Inflammatory macrophage (primary cell): ENCODE measurements at places on chromosomes 7 and 10.

DNA sequence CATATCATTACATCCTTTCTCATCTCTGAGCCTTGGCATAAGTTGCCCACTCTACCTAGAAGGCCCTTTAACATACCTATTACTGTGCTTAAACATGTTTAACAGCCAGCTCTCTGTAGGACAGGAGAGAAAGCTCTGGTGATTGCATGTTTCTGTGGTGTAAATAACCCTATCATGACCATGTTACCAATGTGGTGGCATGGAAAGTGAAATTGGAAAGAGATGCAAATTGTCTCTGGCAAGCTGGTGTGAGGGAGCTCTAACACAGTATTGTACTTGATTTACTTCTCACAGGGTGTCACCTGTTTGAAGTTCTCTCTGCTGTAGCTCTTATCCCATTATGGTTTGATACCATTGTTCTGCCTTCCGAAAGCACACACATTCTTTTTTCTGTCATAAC lies 231.8 kb upstream of the DKK1 start:
- DNase-seq, result no peak

GRCh38 chr10:14425034-14425433 lies 94.3 kb upstream of the FRMD4A start:
- no peak for DNase-seq

DNA sequence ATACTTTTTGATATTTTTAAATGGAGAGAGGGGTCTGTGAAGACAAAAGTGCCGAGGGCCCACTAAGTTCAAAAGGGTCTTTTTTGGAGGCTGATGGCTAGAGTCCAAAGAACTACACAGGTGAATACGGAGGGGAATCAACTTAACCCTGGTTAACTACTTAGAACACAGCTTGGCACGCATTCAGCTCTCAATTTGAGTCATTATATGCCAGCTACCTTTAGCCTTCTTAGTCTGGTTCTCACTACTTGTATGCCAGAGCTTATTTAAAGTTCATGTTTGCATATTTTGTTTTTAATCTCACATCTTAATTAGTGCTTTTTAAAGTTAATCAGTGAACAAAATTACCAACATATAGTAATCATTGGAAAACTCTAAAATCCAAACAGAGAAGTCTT lies 80.8 kb downstream of the VWDE start:
- DNase-seq, result no peak

DNA sequence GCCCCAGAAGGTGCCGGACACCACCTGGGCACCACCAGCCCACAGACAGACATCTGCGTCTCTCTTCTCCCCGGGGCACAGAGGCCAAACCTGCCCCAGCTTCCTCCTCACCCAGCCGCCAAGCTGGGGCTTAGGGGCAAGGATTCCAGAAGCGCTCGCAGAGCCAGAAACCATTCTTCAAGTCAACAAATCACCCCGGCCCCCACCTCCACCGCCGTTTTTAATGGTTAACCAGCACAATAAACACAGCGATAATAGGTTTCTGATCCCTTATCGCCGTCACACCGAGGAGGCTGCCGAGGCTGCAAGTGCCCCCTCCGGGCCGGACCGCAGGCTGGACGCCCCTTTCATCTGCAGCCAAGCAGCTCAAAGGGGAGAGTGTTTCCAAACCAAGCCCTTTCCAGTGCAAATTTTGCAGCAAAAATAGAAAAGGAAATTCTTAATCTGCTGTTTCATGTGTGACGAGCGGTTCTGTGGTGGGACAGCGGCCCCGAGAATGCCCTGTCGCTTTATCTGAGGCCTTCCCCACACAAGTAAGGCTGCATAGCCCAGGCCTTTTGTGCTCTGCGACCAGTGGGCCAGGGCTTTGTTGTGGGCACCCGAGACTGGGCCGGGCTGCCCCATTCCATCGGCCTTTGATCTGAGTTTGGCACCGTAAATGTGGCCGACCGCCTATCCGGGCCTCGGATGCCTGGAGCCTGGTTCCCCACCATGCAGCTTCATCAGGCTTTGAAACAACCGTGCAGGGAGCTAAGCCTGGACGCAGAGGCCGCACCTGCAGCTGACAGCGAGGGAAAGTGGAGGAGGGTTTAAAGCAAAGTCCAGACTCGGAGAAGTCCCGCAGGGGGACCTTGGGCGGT lies 83.2 kb downstream of the FOXL3 start:
- no peak for DNase-seq

DNA sequence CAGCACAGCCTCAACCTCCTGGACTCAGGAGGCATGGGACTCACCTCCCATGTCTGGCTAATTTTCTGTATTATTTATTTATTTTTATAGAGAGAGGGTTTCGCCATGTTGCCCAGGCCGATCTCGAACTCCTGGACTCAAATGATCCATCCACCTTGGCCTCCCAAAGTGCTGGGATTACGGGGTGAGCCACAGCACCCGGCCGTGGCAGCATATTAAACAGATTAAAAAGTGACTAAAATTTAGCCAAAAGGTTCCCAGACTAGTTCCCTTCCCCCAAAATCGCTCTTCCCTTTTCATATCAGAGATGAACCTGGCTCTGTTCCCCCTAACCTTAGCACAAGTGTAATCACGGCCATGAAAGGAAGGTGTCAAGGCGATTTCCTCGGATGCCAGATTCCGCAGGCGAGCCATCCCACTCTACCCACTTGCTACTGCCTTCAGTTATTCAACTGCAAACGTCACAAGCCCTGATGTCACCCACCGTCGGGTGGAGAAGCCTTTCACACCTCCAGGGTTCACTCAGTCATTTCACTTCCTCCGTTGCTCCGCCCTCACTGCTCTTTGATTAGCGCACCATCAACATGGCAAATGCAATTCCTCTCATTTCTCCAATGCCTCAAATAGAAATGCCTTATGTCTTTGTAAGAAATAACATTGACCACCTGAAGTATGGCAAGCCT lies 104.7 kb upstream of the RHEB start:
- peak; percentile 28 for DNase-seq

DNA sequence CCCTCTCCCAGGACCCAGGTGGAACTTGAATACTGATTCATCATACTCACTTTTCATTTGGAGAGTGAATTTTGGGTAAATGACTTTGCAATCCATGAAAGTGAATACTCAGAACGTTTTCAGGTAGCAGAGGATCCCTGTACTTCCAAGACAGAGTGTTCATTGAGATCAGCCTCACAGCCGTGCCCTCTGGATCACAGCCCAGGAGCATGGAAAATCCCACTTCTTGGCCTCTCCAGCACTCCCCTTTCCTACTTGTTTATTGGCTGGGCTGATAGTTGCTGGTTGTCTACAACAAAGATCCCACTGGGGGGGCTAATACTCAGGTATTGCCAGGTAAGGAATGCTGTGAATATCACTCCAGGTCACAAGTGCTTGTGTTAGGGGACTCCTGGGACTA lies 5.9 kb downstream of the GCK start:
- no peak for DNase-seq

DNA sequence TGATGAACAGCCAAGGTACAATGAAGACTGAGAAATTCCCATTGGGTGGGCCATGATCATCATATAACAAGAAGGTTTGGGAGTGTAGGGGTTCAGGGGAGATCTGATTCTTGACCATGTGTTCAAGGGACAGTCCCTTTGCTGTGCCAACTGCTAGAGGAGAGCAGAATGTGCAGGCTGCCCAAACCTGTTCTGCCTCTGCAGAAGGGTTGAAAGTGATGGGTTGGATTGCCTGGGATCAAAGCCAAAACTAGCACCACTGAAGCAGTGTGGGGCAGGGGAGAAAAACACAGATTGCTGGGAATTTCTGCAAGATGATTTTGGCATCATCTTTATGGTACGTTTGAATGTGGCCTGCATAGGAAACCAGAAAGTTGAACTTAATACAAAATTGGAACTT lies 303.9 kb downstream of the OTUD1 start:
- DNase-seq, result no peak

DNA sequence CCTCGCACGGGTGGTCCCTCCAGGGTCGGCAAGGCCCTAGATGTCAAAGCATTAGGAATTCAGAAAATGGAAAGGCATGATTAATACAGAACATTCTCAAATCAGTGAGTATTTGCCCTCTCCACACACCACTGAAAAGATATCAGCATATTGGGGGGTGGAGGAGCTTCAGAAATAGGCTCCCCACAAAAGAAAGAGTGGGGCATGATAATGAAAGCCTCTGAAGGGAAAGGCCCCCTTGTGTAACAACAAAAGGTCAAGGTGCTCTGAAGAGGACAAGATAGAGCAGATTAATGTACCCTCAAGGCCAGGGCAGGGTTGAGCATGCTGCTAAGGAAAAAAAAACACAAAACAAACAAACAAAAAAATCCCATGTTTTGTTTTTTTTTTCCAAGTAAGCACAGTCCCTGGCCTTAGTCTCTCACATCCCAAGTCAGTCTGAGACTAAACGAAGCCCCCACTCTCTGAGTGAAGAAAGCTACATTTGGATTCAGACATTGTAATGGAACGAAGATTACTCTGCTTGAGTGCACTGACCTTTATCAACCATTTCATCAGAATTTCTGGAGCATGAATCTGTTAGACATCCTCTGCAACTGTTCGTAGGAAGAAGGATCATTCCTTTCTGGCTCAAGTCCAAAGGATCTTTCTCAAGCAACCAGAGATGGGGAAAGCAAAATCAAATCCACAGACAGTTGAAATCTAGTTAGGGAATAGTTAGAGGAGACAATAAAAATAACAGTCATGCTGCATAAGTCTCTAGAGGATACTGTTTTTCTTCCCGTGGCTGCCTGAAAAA lies 27.4 kb upstream of the DGKI start:
- DNase-seq, result no peak

DNA sequence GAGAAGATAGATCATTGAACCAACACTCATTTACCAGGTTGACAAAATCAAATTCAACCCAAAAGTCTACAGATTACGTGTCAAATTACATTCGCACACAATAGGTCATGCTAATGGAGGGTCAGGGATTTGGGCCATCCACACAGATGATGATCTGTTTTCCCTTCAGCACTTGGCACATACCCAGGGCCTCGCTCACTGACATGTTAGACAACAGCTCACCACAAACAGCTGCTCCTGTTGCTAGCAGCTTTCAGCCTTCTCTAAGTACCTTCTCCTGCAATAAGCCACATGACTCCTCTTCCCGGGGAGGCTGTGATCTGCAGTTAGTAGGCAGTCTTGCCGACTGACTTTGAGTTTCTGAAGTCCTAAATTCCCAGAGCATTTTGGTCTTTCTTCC lies 18.4 kb downstream of the NKX2-3 start:
- DNase-seq, result no peak

- no peak for DNase-seq
Observed at GRCh38 chr10:14665865-14666857, 108.5 kb downstream of the FAM107B start.

GRCh38 chr7:148927123-148928045 lies 43.3 kb upstream of the EZH2 start:
- DNase-seq, result no peak

DNA sequence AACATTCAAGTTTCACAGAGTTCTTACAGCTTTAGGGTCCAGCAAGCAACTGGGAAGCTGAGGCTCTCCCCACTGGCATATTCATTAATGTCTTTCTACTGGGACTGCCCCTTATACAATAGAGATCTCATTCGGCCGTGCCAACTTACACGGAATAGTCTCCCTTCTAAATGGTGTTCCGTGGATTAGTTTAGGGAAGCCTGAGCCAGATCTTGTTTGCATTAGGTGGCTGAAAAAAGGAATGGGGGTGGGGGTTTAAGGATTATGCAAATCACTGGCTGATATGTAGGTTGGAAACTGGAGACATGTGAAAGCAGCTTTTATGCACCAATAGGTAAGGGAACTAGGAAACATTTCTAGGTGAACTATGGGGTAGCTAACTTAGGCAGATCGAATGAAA lies 218.3 kb downstream of the TRIL start:
- no peak for DNase-seq

DNA sequence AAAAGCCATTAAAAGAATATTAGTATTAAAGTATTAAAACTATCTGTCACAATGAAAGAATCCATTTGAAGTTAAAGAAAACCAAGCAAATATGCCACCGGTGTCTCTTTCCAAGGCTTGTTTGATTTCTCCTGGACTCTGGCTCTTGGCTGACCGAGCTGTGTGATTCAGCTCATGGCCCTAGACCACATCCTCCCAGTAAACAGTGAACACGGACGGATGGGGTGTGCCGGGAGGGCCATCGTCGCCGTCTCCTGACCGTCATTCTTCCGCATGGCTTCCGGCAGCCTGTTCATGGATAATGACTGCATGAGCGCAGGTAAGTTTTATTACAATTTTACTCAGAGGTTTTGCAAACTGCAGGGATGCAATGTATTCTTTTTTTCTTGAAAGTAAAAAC lies 218.5 kb downstream of the DNAJB6 start:
- DNase-seq, result no peak

DNA sequence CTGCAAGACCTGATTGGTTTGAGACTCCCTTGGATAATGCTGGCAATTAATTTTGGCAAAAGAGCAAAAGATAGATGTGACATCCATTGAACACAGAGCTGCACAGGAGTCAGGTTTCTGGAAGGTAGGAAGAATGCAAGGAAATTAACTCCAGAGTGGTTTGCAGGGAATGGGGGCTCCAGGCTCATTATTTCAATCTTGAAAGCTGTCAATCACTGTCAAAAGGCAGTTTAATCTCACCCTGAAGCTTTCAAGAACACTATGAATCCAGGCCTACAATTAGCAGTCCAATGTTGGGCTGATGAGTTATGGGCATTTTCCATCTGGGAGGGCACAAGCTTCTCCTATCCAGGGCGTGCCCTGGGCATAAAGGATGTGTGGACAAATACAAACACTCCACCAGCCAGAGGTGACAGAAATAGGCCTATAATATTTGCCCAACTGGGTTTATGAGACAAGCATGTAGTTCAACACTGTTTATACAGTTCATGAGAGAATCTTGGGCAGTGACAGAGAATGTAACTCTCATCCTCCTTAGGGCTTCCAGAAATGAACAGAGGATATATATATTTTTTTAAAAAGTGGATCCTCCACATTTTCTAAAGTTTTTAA lies 80.5 kb downstream of the KCNMA1 start:
- no peak for DNase-seq

DNA sequence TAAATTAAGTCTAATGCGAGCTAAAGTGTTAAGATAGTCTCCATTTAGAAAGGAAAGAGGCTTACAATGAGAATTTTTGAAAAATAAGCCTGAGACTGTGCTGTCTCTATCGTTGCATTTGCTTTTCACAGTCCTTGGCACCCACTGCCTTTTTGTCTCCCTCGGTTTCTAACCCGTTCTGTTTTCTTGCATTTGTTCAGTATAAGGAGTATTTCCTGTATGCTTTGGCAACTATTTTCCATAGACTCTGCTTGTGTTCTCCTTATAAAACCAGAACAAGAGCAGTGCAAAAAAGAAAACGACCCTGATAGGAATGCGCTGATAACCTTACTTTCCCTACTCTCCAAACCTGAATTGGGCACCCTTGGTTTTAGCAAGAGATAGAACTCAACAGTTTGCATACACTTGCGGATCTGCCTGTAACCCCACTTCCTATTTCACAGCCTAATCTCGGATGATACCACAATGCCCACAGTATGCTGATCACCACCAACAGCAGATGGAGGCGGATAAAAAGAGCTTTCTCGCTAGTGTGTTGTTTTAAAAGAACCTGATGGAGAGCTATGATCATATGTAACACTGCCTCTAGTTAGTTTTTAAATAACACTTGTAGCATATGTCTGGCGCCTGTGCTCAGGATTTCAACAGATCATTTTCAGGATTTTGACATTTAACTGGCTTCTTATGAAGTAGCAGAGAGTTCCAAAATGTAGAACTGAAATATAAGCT lies 1.6 kb upstream of the ARHGAP12 start:
- DNase-seq, result peak; percentile 60

GRCh38 chr10:70816220-70816894 lies 609 bp downstream of the SGPL1 start:
- peak; percentile 29 for DNase-seq
